Glomerular endothelial cell (primary cell): ENCODE measurements at places on chromosomes 4 and X. TPM values are rescaled to one million over a fixed set of nuclear protein-coding genes. Genes with fewer than 3 reads are reported as not detected.

The EIF4E gene
- total RNA-seq = 102 and 108 TPM in 2 replicates

The PAGE2 gene
- not detected in 2 replicates for total RNA-seq

The ADAMTS3 gene
- 3.4 and 4.0 TPM in 2 replicates for total RNA-seq

The FAM9B gene
- not detected in 2 replicates for total RNA-seq

The MAGED4B gene
- 8.8 and 75.3 TPM in 2 replicates for total RNA-seq

The WNK3 gene
- total RNA-seq = 1.1 TPM in 2 replicates
